ENCODE measurements at places on chromosomes 13 and 19.

- no peak for DNase-seq
Observed at GRCh38 chr13:24491845-24492244, 20.7 kb downstream of the PARP4 start.

- DNase-seq: no peak
Observed at GRCh38 chr19:46065486-46066071, 24.8 kb upstream of the IGFL4 start.

GRCh38 chr19:1035998-1036621 lies 3.8 kb upstream of the ABCA7 start:
- no peak for DNase-seq

DNA sequence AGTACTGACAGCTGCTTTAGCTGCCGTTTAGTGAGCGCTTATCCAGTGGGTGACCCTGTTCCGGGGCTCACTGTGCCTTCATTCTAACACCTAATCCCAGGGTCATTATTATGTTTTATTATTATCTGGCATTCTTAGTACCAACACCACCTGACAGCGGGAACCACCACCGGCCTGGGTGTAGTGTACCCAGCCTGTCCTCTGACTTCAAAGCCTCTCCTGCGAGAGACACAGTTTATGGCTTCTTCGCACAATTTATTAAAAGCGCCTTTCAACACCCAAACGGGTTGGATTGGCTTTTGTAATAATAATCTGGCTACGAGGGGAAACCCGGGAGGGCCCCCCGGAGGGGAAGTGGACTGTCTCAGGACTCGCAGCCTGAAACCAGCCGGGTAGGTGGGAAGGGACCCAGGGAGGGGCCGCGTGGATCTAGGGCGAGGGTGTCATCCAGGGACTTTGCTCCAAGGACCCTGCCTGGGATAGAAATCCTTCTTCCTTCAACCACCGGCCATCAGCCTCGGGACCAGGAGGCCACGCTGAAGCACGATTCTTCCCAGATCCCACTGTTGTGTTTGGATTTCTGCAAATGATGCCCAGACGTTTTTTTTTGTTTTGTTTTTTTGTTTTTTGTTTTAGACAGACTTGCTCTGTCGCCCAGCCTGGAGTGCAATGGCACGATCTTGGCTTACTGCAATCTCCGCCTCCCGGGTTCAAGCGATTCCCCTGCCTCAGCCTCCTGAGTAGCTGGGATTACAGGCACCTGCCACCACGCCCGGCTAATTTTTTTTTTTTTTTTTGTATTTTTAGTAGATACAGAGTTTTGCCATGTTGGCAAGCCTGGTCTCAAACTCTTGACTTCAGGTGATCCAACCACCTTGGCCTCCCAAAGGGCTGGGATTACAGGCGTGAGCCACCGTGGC lies 1.6 kb upstream of the ZBTB7A start:
- no peak for DNase-seq

DNA sequence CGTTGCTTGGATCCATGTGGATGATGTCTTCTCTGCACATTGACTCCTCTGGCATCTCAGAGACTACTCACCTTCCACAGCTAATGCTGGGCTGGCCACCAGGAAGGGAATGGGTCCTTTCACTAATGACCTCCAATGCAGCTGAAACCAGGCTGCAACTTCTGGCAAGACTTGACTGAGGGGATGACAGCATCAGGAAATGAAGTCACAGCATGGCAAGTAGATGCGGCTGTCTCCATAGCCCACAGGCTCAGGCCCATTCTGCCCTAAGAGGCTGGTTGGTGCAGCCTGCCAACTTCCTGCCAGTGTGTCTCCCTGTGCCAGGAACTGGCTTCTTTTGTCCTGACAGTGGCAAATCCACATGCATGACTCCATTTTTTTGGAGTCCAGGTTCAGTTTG lies 467.3 kb downstream of the TSHZ3 start:
- DNase-seq: no peak

DNA sequence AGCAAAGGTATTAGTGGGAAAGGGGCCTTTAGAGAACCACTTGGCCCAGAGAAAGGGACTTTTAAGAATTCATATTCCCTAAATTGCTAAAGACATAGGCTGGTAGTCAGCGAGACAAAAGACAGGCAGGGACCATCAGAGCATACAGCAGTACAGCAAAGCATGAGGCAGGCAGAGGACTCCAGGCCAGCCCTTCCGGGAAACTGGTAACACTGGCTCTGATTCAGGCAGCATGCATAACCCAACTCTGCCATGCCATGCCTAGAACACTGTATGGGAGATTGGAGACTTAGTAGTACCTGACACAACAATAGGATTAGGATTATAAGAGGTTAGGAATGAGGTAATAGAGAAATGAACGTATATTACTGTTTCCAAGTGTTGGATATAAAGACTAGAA lies 34.9 kb downstream of the CAB39L start:
- no peak for DNase-seq

DNA sequence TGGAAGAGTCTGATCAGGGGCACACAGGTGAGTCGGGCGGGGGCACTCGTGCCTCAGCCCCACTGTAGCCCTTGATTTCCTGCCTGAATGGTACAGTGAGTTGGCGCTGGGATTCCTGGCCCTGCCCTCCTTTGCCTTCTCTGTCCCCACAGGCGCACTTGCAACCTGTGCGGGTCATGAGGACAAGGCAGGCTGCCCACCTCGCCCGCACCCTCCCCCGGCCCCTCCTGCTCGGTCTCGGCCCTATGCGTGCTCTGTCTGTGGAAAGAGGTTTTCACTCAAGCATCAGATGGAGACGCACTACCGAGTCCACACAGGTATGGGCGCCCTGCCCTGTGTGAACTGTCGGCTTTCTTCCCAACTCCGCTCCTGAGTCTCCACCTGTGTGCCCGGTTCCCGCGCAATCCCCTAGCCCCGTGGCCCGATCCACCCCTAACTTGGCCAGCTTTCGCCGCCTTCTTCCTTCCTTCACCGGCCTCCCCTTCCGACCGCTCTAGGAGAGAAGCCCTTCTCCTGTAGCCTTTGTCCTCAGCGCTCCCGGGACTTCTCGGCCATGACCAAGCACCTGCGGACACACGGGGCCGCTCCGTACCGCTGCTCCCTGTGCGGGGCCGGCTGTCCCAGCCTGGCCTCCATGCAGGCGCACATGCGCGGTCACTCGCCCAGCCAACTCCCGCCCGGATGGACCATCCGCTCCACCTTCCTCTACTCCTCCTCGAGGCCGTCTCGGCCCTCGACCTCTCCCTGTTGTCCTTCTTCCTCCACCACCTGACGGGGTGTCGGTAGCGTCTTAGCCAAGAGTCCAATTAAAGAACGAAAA lies 1.6 kb upstream of the KMT2B start:
- no peak for DNase-seq

GRCh38 chr13:112071723-112072533 lies 5.0 kb downstream of the SOX1 start:
- DNase-seq: no peak

DNA sequence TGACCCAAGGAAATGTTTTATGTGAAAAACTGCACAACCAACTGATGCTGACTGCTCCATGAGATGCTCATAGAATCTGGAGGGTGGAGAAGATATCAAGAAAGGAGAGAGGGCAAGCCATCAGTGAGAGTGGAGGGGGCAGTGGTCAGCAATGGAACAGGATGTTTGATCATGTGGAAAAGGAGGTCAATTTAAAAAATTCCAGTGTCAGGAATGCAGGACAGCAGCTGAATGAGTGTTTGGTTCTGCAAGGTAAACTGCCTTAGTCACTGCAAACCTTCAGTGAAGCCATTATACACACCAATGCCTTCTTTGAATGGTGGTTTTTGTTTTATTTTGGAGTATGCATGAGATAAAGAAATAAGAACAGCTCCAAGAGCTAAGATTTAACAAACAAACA lies 121.5 kb downstream of the FGF14 start:
- DNase-seq: no peak

DNA sequence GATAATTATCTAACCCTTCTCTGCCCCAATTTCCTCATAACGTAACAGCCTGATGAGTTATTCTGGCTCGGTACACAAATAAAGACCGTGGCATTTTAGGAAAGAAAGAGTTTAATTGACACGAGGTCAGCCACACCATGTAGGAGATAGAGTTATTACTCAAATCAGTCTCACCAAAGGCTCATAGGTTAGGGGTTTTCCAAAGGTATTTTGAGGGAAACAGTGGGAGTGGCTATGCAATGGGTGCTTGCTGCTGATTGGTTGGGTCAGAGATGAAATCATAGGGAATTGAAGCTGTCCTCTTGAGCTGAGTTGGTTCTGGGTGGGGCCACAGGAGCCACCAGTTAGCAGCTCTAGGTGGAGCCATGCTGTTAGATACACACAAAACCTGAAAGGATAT lies 137.5 kb downstream of the FREM2 start:
- DNase-seq: no peak

GRCh38 chr13:50107205-50107604 lies 92.0 kb downstream of the KCNRG start:
- DNase-seq: no peak

- no peak for DNase-seq
Observed at GRCh38 chr13:105290596-105290995, 1244.9 kb downstream of the EFNB2 start.

GRCh38 chr19:3958836-3959765 lies 11.8 kb downstream of the DAPK3 start:
- no peak for DNase-seq

- no peak for DNase-seq
Observed at GRCh38 chr19:47725759-47726401, 12.7 kb downstream of the EHD2 start.

- DNase-seq: no peak
Observed at GRCh38 chr13:78258304-78258703, 339.7 kb upstream of the EDNRB start.

DNA sequence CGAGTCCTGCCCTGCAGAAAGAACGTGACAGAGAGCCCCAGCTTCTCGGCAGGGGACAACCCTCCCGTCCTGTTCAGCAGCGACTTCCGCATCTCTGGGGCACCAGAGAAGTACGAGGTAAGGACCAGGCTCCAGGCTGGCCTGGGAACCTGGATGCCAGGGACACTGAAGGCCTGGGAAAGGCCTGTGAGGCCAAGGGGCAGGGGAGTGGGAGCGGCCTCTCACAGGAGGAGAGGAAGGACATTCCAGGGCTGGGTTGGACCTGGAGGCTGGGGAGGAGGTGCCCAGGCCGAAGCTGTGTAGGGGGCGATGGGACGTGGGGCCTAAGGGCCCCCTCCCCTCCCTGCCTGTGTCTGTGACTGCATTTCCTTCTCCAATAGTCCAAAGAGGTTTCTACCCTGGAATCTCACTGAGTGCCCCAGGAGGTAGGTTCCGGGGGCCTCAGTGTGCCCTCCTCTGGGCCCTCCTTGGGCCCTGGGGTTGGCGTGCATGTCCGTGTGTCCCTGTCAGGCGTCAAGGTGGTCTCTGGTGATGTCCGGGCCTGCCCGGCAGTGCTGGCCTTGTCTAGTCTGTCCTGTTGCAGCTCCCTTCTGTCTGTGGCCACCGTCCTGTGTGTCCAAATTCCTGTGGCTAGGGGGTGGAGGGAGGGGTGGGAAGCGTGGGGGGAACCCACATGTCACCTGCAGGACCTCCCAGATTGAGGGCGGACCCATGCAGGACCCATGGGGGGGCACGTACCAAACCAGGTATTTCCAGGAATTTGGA lies 16.9 kb upstream of the CD22 start:
- no peak for DNase-seq

GRCh38 chr13:71661921-71662320 lies 205.1 kb downstream of the DACH1 start:
- DNase-seq: no peak

All from omental fat pad (tissue), 4 donors.